ENCODE measurements at places on chromosomes 12 and 14.

DNA sequence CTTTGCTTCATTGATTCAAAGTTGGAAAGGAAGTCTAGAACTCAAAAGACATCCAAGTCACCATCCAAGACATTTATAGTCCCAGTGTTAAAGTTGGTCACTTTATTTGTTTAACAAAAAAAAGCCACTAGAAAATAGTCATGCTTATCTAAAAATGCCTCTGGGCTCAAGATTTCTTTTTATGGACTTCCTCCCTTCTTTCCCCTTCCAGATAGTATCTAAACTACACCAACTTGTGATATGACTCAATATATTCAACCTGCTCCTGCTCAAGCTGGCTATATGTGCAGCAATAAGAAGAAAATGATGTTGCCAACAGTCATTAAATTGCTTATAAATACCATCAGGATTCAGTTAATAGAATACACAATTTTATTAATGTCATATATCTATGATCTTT, 1177.1 kb downstream of the FLRT2 start:
- no peak for DNase-seq

- DNase-seq, result no peak
These were observed 123.2 kb downstream of the CHST11 start for GRCh38 chr12:104579718-104580495.

DNA sequence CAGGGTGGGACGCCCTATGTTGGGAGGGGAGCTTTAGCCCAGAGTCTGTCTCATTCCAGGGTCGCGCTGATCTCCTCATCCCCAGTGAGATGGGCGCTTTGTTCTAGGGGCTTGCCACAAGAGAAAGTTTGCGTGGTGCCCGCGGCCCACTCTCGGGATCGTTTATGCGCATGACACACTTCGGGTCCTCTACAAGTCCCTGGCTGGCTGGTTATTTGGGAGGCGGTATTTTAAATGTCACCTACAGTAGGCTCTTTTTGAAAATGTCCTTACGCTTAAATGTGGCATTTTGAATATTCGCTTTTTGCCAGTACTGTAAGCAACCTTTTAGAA, 541 bp downstream of the GOLT1B start:
- DNase-seq, result no peak

- DNase-seq, result no peak
These were observed 538.7 kb upstream of the TMEM132C start for GRCh38 chr12:127728285-127728684.

DNA sequence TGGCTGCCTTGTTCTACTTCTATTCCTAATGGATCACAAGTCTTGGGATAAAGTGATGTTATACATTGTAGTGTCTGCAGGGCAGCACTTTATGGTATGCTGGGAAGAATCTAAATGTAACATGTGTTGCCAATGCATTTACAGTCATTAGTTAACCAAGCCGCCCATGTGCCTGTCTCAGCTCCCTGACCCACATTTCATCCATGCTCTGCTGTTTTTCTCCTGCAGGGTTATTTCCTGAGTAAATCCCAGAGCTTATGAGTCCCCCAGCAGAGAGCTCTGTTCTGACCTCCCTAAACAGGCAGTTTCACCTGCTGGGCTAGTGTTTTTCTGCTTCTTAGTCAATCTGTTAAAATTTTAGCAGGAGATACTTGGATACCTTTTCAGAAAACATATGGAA, 4.4 kb upstream of the TMTC2 start:
- DNase-seq, result peak; percentile 5

DNA sequence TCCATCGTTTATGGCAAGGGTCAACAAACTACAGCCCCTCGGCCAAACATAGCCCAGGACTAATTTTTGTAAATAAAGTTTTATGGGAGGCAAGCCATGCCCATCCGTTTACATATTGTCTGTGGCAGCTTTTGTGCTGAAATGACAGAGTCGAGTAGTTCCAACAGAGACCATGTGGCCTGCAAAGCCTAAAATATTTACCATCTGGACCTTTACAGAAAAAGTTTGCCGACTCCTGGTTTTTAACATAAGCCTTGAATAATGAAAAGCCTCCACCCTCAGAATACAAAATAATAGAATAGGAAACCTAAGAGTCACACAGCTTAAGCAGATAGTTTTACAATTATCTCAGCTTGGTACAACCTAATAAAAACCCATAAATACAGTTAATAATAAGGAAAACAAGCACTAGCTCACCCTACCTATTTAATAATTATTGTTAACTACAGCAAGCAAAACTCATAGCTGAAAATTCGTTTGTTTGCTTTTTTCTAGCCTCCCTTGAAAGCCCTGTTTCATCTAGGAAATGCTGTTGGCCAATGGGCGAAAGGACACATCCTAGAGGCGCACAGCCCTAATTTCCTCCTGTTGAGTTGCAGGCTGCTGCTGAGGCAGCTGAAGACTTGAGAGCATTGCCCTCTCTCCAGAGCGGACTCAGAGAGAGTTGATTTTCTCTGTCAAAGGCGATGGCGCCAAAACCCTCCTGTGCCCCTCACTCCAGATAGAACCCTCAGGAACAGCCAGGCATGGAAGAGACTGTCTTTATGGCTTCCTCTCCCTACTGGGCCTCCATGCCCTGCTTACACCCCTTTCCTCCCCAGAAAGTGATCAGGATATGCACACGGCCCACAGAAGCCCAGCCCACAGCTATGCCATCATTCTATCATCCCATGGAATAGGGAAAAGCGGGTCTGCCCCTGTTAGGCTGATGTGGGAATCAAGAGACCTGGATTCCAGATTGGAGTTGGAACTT, 107.2 kb downstream of the DPF3 start:
- DNase-seq, result no peak

- DNase-seq, result no peak
These were observed 104.0 kb upstream of the PTPRB start for GRCh38 chr12:70741256-70741655.

DNA sequence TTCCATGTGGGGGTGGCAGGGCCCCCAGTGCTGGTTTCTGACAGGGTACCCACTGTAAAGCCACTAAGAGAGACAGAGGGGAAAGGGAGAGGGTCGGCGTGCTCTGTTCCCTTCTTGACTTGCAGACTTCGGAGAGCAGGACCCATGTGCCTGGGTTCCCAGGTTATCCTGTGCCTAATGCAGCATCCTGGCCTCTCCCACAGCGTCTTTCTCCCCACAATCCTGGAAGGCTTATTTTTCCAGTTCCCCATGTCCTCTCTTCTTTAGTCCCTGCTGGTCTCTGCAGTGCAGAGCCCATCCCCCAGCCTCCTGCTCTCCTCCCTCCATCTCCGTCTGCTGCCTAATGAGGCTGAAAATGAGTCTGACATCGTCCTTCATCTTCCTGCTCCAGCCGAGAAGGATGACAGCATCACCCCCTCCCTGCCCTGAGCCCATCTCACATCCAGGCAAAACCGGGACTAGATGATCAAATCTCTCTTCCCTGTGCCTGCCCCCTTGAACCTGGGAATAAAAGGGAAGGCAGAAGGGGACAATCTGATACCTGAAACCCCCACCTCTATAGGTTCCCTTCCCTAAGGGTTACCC, 15.1 kb downstream of the CALCOCO1 start:
- no peak for DNase-seq

DNA sequence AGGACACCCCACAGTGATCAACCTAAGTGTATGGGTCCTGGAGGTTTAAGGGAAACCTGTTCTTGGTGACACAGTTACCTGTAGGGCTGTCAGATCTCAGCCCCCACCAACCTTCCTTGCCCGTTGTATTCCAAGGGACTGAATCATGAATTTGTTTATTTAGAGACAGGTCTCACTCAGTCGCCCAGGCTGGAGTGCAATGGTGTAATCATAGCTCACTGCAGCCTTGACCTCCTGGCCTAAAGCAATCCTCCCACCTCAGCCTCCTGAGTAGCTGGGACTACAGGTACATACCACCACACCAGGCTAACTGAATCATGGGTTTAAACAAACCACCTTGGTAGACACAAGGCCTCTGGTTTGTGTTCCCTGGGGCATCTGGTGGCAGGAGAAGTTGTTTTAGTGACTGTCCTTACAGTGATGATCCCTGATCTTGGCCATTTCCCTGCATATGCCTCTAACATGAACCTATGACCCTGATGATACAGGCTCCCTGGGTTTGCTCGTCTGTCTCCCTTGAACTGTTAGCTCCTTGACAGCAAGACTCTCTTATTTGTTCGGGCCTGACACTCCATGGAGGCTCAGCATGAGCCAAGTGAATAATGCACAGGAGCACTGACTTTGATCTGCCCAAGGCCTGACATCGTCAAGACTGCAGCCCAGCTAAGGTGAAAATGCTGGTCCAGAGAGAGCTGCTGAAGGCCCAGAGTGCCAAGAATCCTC, 47.9 kb downstream of the PITPNM2 start:
- DNase-seq, result no peak

DNA sequence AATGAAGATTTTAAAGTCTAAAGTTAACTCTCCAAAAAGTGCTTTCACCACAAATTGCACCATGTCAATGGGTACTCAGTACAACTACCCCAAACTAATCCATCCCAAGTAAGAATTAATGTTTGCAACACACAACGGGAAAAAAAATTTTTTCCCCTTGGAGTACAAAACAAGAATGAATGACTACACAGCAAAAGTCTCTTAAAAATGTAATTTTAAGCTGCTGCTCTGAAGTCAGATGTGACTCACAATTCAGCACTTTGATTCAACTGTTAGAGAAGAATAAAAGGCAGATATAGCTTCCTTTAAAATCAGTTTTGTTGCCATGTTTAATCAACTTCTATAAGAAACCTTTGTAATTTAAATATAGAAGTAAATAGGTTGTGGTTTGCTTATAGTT, 42.5 kb upstream of the VPS33A start:
- DNase-seq, result no peak

DNA sequence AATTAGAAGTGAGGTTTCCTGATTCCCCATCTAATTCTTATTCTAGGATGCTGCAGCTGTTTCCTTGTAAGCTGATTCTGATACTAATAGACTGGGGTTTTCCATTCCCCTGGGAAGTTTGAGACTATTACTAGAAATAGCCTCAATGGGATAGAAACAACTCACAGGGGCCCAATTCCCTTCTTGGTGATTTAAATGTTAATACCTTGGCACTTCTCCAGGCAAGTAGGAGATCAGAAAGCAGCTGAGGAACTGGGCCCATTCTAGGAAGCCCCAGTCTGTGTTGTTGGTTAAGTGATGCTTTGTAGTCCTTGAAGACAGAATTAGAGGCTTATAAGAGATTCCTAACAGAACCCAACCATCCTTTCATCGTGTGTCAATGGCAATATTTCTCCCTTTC, 407.0 kb upstream of the SEL1L start:
- DNase-seq, result peak; percentile 65

DNA sequence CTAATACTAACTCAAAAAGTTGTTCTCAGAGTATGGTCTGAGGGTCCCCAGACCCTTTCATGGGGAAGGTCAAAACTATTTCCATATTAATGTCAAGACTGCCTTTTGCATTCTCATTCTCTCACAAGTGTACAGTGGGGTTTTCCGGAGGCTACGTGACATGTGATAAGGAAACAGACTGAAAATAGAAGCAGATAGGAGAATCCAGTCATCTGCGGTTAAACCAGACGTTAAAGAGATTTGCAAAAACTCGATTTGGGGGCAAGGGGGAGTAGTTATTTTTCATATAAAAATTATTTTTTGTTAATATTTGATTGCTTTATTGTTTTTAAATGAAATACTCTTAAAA, 1.0 kb upstream of the NAP1L1 start:
- DNase-seq, result peak; percentile 17

- no peak for DNase-seq
These were observed 96.6 kb downstream of the RAD52 start for GRCh38 chr12:852864-853263.

DNA sequence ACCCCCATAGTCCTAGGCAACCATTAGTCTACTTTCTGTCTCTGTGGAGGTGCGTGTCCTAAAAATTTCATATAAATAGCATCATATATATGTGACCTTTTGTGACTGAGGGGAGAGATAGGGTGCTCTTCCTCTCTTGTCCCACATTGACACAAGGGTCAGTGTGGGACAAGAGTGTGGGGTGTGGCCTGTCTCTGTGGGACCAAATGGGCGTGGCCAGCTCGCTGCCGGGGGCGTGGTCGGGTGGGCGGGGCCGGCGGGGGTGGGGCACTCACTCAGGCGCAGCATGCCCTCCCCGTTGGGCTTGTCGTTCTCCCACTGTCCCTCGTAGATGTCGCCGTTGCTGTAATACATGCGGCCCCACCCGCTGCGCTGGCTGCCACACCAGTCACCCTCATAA, 15.5 kb downstream of the MORN3 start:
- no peak for DNase-seq

DNA sequence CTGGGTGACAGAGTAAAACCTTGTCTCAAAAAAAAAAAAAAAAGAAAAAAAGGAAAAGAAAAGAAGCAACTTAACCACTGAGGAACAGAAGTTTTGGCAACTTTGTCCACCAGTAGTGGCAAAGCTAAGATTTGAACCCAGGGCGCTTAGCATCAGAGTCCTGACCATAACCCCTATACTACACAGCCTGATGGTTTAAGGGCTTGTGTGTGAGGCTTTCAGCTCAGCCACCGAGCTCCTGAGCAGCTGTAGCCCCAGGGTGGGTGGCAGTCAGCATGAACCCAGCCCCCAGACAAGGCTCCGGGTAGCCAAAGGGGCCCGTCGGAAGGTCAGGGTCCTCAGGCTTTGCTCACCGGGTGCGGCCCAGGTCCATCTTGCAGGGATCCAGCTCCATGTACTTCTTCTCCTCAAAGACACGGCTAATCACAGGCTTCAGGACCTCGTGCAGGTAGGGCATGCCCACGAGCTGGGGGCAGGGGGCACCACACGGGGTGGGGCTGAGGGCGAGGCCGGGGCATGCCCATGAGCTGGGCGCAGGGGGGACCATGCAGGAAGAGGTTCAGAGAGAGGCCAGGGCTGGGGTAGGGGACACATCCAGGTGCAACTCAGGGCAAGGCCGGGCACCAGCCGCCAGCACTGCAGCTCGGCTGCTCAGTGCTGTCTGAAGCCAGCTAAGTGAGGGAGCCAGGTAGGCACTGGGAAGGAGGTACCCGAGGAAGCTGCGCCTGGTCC, 20.9 kb downstream of the RASAL1 start:
- no peak for DNase-seq

DNA sequence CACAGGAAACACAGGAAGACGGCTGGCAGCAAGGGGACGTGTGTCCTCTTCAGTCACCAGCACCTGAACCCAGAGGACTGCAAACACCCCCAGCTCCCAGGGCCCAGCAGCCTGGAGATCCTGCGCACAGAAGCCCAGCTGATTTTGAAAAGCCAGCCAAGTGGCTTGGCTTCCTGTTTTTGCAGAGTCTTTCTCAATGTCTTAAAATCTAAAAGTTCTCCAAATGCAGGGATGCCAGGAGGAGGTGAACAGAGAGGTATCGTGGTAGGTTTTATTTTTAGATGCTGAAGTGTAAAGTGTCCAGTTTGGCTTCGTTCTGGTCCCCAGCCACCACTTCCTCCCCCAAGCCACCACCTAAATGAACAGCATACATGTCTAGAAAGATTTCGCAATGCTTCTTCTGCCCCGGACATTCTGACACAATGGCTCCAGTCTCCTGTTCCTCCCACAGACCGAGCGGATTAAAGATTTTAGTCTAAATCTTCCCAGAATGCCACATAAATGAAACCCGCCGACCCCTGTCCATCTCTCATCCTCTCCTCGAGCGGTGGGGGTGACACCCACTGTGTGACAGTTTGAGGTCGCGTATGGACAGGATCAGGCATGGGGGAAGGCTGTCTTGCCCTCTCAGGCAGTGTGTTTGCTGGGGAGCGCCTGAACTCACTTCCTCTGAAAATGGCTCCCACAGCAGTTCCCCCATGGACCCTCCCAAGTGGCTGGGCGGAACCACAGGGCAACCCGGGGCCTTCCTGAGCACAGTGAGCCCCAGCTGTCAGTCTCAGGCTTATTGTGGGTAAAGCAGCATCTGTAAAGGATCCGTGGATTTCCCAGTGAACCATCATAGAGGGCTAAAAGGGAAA, 41.6 kb downstream of the ITPK1 start:
- no peak for DNase-seq

- DNase-seq, result no peak
These were observed 105.1 kb upstream of the TMEM260 start for GRCh38 chr14:56474419-56475022.

- DNase-seq, result no peak
These were observed 4.7 kb downstream of the FOS start for GRCh38 chr14:75283162-75283832.

Measured in SJCRH30 (cell line).